Nucleus accumbens (tissue), 56 donors: ENCODE measurements at places on chromosomes 7 and 10.

- no peak for DNase-seq
Measured at GRCh38 chr7:158646766-158647474, 57.7 kb downstream of the NCAPG2 start.

DNA sequence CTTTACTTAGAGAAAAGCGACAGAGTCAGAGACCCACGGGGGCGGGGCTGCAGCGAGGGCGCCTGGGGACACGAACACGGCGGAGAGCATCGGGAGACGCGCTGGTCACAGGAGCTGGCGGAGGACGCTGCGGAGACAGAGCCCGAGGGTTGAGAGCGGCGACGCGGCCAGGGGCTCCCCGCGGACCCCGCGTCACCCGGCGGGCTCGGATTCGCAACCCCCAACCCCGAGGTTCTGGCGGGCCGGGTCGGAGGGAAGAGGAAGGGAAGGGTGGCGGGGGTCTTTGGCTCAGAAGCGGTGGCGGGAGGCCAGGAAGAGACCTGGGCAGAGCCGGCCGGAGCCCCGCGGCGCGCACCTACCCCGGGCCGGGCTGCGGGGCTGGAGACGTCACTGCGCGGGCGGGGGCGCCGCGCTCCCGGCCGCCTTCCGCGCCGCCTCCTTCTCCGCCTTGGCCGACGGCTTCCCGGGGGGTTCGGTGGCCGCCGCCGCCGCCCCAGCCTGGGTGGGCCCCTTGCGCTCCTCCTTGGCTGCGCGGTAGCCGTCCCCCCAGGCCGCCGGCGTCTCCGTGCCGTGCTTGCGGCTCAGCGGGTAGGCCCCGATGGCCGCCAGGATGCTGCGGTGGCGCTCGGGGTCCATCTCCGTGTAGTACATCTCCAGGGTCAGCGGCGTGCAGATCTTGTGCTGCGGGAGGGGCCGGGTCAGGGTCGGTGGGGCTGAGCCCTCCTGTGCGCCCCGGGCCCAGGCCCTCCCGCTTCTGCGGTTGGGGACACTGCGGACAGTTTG lies 11.1 kb downstream of the CALY start:
- no peak for DNase-seq

DNA sequence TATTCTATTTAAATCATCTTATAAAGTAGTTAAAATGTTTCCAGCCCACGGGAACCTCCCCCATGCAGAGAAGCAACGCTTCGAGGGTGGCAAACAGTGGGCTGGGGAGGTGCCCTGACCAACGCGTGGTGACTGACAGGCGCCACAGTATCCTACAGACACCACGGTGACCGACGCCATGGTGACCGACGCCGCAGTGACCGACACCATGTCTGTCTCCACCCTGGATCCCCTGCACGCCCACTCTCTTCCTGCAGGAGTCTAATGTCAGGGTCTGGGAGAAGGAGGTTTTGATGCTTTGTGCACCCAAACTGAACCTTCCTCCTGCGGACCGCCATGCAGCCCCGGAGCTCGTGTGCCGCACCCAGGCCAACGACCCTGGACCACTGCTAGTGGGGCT lies 464.4 kb downstream of the PTPRN2 start:
- no peak for DNase-seq

GRCh38 chr7:137006293-137006692 lies 137.8 kb downstream of the CHRM2 start:
- DNase-seq, result no peak

GRCh38 chr7:28682801-28683200 lies 270.5 kb downstream of the CREB5 start:
- no peak for DNase-seq

DNA sequence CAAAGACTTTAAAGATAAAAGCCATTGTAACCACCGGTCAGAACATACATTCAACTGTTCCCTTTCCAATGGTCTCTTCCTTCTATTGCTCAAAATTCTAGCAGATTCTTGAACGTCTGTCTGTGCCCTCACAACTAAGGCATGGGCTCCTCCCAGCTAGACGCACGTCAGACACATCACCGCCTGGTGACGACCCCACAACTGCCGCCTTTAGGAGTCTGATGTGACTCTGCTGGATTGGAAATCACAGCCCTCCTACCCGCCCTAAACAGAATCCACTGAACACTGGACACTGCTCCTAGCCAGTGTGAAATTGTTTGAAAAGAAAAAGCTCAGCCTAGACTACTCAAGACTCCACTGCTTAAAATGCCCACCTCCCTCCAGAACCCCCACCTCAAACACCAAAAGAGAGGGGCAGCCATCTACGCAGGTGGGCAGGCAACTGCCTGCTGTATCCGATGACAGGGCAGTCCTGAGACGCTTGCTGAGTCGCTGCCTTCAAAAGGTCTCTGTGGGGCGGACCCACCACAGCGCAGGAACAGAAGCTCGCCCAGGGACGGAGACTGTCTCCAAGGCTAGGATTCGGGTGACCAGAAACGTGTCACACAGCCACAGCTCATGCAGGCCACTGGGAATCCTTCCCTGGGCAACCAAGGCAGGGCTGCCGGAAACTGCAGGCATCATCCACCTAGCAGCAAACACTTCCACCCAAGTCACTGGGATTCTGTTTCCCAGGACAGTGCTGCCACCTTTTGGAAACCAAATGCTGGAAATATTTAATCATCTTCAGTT lies 34.7 kb downstream of the GSDME start:
- DNase-seq, result no peak

GRCh38 chr10:126075009-126075408 lies 178.6 kb downstream of the FANK1 start:
- DNase-seq, result no peak

GRCh38 chr7:137086896-137087295 lies 218.4 kb downstream of the CHRM2 start:
- no peak for DNase-seq

- no peak for DNase-seq
Measured at GRCh38 chr7:37916017-37916672, 472 bp downstream of the SFRP4 start.

DNA sequence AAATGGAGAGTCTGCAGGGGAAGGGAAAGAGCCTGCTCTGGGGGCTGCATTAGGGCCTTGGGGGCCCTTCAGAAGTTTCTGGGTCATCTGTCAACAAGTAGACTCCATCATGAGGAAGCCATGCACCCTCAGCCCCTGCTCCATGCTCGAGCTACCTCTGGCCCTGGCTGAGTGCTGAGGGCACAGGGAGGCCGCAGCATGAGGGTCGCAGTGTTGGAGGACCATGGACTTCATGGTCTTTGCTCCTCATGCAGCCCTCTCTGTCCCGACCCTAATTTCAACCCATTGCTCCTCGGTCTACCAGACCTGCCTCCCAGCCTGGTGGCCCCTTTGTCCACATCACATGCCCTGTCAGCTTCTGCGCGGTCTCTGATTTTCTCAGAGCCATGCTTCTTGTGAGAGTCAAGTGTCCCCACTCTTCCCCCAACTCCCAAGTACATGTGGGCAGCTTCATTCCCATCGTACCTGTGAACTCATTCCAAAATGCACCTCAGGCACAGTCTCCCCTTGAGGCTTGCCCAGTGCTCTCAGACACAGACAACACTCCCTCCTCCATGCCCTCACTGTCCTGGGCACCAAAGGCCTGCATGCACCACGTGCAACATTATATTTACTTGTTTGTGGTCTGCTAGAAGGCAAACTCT lies 14.7 kb downstream of the ZNF488 start:
- no peak for DNase-seq

DNA sequence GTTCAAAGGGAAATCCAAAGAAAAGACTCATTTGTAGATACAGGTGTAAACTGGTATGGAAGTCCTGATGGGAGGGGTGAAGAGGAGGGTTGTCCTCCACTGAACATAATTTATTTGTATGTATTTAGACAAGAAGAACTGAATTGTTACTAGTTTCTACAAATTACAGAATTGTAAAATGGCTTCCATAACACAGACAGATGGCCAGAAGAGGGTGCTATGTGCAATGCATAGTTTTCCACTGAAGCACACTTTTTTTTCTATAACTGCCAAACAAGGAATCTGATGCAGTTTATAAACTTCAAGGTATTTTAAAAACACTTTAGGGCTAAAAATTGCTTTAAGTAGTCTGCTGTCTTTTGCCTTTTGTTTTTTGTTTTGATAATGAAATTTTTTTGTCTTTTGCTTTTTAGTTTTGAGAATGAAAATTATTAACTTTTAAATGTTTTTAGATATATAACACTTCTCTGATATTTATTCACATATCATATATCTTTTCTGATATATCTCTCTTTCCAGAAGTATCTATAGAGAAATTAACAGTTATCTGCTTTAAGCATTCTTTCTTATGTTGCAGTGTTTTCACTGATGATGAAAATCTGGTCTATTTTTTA lies 58.5 kb downstream of the PHYHIPL start:
- no peak for DNase-seq

- no peak for DNase-seq
Measured at GRCh38 chr10:93154531-93154930, 80.8 kb downstream of the CYP26A1 start.

DNA sequence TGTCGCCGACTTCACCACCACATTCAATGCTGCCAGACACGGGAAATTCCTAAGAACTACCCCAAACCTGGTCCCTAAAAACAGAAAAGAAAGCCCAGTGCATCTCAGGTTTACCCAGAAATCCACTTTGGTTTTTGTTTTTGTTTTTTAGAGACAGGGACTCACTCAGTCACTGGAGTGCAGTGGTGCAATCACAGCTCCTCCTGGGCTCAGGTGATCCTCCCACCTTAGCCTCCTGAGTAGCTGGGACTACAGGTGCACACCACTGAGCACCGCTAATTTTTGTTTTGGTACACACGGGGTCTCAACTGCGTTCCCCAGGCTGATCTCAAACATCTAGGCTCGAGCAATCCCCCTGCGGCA lies 22.8 kb downstream of the MAD1L1 start:
- no peak for DNase-seq

DNA sequence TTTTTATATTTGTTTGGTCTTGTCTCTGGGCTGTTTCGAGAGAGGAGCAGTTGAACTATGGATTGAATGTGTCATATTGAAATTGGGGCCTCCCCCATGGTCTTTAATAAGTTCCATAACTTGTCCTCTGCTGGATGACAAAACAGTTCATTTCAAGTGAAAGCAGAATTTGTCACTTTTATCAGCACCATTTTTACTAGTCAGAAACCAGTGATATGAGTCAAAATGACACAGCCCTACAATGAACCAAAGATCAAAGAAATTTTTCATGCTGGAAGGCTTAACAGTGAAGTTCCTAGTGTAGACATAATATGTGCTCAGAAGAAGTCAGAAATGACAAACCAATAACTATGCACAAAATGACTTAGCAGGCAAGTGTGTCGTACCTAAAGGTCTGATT lies 133.6 kb upstream of the VWC2 start:
- no peak for DNase-seq

GRCh38 chr7:44607141-44608068 lies 978 bp downstream of the OGDH start:
- DNase-seq, result no peak

GRCh38 chr7:101864039-101864438 lies 46.6 kb downstream of the CUX1 start:
- DNase-seq, result no peak

DNA sequence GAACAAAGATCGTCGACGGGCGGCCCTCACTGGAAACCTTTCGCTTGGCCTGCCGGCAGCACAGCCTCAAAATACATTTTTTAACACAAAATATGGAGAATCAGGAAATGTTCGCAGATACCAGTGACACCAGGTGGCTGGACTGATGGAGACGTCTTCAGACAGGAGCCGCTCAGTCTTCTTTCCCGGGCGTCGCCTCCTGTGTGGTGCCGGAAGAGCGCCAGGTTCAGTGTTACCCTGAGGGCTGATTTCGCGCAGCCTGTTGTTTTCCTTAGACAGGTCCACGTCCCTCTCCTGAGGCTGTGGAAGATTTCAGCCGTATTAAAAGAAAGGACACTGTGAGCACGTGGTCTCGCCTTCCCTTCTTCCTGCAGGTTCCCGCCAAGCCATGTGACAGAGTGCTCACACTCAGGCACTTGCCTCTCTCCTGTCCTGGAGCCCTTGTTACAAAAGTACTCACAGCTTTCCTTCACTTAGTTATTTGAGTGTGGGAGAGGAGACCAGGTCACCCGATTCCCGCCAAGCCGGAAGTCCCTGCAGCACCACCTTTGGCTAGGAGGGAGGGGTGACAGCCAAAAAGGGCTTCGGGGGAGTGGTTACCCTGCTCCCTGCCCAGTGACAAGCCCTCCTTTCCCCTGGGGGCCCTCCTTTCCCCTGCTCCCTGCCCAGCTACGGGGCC lies 21.7 kb upstream of the PWWP2B start:
- DNase-seq, result no peak

DNA sequence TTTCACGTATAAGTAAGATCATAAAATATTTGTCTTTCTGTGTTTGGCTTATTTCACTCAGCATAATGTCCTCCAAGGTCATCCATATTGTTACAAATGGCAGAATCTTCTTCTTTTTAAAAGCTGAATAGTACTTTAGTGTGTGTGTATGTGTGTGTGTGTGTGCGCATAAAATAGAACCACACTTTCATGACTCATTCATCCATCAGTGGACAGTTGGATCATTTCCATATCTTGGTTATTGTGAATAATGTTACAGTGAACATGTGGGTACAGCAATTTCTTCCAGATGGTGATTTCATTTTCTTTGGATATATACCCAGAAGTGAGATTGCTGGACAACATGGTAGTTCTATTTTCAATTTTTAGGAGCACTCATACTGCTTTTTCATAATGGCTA lies 622.4 kb downstream of the NRG3 start:
- no peak for DNase-seq

GRCh38 chr10:19847321-19847720 lies 31.1 kb downstream of the PLXDC2 start:
- no peak for DNase-seq

DNA sequence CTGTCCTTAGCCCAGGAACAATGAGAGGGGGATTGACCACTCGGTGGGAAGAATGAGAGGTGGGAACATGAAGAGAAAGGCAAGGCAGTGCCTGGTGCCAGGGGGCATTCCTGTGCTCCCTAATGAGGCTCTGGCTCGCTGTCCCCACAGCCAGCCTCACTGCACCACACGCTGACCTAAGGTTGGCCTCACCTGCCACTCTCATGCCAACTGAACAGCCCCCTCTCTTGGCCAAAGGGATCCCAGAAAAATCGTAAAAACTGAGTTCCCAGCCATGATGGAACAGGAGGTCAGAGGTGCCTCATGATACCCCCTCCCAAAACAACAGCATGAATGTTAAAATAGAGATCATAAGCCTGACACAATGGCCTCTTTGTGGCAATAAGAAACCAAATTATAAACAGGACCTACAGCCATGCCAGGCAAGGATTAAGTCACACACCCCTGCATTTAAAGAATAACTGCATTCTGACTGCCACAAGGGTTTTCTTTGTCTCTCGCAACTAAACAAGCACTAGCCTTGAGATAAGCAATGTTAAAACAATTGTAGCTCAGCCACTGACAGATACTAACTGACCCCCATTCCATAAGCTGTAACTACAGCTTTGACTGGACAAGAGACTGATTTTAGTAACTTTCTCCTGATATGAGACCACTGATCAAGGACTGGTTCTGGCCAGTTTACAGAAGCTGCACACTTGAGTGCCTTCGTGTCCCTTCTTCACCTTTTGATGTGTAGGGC lies 149.2 kb downstream of the SH2D4B start:
- no peak for DNase-seq

GRCh38 chr10:11578802-11579255 lies 32.6 kb downstream of the USP6NL start:
- no peak for DNase-seq
